Transverse colon (tissue), 4 donors: ENCODE measurements at places on chromosomes 1 and 21. TPM values are rescaled to one million over a fixed set of nuclear protein-coding genes. Genes with fewer than 3 reads are reported as not detected.
A peak's percentile ranks its signal among the peaks of the same experiment; 100 is the strongest.

Gene CYP4Z1
- not detected for total RNA-seq

Gene PHACTR4
- 31.4 TPM for total RNA-seq

Gene HAO2
- not detected for total RNA-seq

Gene MRPL37
- total RNA-seq, result 49.2 TPM

Gene OLFML3
- total RNA-seq, result 29.2 TPM

Gene GPR37L1
- total RNA-seq, result not detected

Gene KRTAP13-1
- total RNA-seq, result not detected

Gene AGT
- total RNA-seq, result 1.1 TPM

Gene SLC6A17
- total RNA-seq, result not detected

Gene S100B
- total RNA-seq, result 37.2 TPM

DNA sequence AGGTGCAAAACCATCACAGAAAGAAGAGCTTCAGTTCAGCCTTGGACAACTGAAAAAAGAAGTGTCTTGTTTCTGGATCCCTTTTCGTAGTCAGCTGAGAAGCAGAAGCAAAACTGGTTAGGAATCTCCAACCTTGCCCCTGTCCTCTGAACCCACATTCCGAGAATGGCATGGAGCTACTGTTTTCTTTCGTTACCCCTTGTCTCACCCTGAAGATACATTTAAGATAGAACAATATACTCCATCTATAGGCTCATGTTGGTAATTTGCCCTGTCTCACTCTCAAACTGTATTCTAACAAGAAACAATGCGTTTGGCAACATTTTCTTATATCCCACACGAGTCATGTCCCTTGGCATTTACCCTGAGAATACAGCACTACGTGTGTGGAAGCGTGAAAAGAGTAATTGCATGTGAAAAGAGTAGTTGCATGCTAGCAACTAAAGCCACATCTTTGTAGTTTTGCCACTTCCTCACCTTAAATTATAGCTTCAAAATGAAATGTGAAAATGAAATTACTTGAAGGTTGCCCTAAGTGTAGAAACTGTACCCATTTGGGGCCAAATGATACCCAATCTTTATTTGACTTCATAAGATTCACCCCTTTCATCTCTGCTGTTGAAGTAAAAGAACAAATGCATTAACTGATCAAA is 5.3 kb downstream of the SLAMF7 start:
- H3K36me3 ChIP-seq, result no peaks in the 10 kb centered on the region
- H3K4me3 ChIP-seq, result no peak overlapping the region
- peak overlapping the region; percentile 0 for H3K27ac ChIP-seq
- no peaks in the 10 kb centered on the region for H3K27me3 ChIP-seq
- DNase-seq, result no peak

DNA sequence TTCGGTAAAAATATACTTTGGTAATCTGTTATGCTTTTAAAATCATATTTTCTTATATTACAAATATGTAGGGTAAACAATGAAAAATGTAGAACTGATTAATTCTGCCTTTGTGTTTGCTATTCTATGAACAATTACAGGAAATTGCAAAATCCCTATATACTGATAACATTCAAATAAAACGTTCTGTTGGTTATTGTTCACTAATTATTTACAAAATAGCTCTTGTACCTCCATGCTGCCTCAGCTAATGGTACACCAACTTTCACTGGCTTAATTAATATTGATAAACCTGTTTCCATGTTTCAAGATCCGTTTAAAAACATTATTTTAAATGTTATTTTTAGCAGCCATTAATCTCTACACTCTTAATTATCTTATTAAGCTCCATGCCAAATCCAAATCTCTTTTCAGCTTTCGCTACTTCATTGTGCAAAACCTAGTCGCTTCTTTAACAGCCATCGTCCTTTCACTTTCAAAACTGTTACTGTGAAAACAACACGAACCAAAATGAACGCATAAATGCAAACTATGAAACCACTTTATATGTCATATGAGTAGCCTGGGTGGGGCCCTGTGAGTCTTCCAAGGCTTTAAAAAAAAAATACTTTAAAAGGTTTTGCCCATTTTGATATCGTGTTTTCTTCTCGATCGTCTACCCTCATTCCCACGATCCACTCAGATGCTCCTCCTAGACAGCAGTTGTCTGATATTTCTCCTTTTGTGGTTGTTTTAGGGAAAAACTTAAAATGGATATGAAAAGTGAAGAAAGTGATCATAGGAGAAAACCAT is 807.1 kb downstream of the USP25 start:
- no peaks in the 10 kb centered on the region for H3K36me3 ChIP-seq
- no peak for DNase-seq
- H3K27me3 ChIP-seq, result no peaks in the 10 kb centered on the region
- peak overlapping the region; percentile 37 for H3K27ac ChIP-seq
- H3K4me3 ChIP-seq, result no peak overlapping the region

GRCh38 chr1:224378855-224379631 is 22.4 kb downstream of the CNIH4 start:
- H3K36me3 ChIP-seq, result no peaks in the 10 kb centered on the region
- no peaks in the 10 kb centered on the region for H3K27me3 ChIP-seq
- no peak for DNase-seq
- H3K27ac ChIP-seq, result peak overlapping the region; percentile 15
- H3K4me3 ChIP-seq, result no peak overlapping the region
- H3K4me1 ChIP-seq, result no peaks in the 10 kb centered on the region

GRCh38 chr1:21871943-21872342 is 59.9 kb downstream of the LDLRAD2 start:
- H3K36me3 ChIP-seq, result no peaks in the 10 kb centered on the region
- peak; percentile 29 for DNase-seq
- no peak overlapping the region for H3K27ac ChIP-seq
- H3K4me3 ChIP-seq, result no peak overlapping the region
- H3K27me3 ChIP-seq, result no peaks in the 10 kb centered on the region

GRCh38 chr1:232690285-232690935 is 60.5 kb upstream of the SIPA1L2 start:
- no peaks in the 10 kb centered on the region for H3K36me3 ChIP-seq
- H3K4me3 ChIP-seq, result no peak overlapping the region
- H3K27ac ChIP-seq, result peak overlapping the region; percentile 66
- no peaks in the 10 kb centered on the region for H3K27me3 ChIP-seq

DNA sequence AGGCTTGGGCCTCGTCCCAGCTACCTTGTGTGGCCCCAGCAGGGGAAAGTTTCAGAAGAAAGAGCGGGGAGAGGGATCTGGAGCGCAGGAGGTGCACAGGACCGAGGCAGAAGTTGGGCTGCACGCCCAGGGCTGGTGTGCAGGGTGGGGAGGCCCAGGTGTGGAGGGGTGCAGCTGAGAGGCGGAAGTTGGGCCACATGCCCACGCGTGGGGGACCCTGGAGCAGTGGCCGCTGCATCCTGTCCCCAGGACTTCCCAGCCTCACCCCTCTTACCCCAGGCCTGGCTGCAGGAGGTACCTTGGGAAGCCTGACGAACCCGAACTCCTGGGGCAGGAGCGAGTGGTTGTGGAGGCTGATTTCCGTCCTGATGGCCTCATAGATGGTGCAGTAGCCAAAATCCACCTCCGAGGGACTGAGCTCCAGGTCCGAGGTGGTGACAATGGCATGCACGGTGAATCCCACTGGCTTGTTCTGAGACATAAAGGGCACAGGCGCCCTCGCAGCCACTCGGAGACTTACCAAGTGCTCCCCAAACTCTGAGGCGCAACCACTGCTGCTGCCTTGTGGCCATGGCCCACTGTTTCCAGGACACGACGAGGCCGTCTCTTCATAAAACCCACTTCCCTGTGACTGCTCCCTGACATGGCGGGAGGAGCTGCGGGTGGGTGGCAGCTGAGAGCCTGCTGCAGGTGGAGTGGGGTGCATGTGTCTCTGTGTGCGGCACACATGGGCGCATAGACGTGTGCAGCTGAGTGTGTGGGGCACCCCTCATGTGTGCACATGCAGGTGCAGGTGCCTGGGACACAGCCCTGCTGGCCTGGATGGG is 20.4 kb upstream of the TMEM52 start:
- H3K4me1 ChIP-seq, result peaks cover 14% of the 10 kb centered on the region
- H3K4me3 ChIP-seq, result no peak overlapping the region
- DNase-seq, result no peak
- H3K27ac ChIP-seq, result no peak overlapping the region
- peaks cover 30% of the 10 kb centered on the region for H3K27me3 ChIP-seq

DNA sequence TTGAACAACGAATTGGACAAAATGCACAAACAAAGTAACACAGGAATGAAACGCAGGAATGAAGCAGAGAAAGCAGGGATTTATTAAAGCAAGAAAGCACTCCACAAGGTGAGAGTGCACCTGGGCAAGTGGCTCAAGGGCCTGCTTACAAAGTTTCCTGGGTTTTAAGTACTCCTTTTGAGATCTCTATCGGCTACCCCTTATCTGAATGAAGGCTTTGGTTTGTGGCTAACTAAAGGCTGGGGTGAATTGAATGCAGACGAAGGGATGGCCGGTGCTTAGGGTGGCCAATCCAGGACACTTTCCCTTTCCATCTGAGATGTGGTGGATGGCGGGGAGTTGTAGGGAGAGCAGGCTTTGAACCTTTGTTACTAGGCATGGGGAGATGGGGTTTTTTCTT is 151.4 kb upstream of the KIAA0040 start:
- H3K4me1 ChIP-seq, result no peaks in the 10 kb centered on the region
- H3K27ac ChIP-seq, result no peak overlapping the region
- H3K4me3 ChIP-seq, result no peak overlapping the region
- no peaks in the 10 kb centered on the region for H3K36me3 ChIP-seq
- no peaks in the 10 kb centered on the region for H3K27me3 ChIP-seq

- no peaks in the 10 kb centered on the region for H3K36me3 ChIP-seq
- H3K27me3 ChIP-seq, result no peaks in the 10 kb centered on the region
- DNase-seq, result no peak
- H3K4me1 ChIP-seq, result no peaks in the 10 kb centered on the region
- H3K4me3 ChIP-seq, result no peak overlapping the region
These were observed 358.9 kb downstream of the DISC1 start for GRCh38 chr1:231985296-231986023.
